Activated T-cell treated with anti-CD3 and anti-CD28 coated beads for 48 hours (primary cell): ENCODE measurements at places on chromosomes 6 and 20.

GRCh38 chr20:31760519-31761240, 21.6 kb downstream of the TPX2 start:
- no peak for DNase-seq

GRCh38 chr6:38353310-38354036, 286.3 kb downstream of the BTBD9 start:
- DNase-seq: no peak

- DNase-seq: no peak
These were observed 40.1 kb downstream of the DACT2 start for GRCh38 chr6:168279403-168279935.

DNA sequence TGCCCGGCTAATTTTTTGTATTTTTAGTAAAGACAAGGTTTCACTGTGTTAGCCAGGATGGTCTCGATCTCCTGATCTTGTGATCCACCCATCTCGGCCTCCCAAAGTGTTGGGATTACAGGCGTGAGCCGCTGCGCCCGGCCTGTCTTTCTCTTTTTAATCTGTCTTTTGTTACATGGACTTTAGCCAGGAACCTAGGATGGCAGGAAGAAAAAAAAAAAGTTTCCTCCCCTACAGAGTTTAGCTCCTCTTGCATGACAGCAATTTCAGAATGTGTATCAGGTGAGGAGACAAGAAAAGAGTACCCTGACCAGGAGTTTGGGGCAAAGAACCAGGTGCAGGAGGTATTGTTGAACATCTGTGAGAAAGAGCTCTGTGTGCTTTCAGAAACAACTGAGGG, 21.4 kb upstream of the TXLNB start:
- no peak for DNase-seq

GRCh38 chr6:10363911-10364310, 51.0 kb downstream of the TFAP2A start:
- no peak for DNase-seq

DNA sequence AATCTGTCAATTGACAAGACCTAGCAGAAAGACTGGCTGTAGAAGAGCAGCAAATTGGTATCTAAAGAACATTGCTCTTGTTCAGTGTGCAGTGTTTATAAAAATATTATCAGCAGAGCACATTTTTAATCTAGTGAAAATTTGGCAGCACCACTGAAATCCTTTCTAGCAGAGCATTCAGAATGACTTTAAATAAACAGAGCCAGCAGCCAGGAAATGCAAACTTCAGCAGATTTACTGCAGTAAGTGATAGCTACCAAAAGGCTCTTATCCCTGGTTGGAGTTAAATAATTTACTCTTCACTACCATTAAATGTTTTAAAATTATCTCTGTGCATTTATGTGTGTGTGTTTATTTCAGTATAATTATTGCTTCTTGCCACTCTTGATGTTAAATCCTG, 590.9 kb upstream of the CITED2 start:
- no peak for DNase-seq

GRCh38 chr20:35615667-35616464, at the start of gene SPAG4:
Gene SPAG4 (plus strand): TSS chr20:35615829. CDS start chr20:35616004, 175 bp downstream.
- DNase-seq: peak; percentile 100

GRCh38 chr20:57777911-57778310, 68.1 kb upstream of the PMEPA1 start:
- DNase-seq: no peak
